ENCODE measurements at places on chromosomes 5 and 9.

GRCh38 chr5:34854459-34855174, 15.7 kb downstream of the TTC23L start:
- DNase-seq = peak; percentile 76

DNA sequence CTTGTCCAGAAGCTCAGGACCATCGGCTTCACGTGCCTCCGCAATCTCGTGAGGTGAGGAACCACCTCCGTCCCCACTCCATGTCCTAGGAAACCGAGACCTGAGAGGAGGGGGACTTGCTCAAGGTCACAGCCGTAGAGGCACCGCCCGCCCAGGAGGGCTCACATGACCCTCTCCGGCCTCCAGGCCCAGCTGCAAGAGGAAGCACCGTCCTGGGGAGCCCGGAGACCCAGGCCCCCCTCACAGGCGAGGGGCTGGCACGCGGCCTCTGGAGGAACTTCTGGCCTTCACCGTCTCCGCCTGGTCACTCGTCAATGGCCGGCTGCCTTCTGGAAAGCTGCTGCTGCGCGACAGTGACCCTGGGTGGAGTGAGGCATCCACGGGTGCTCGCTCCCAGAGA, 24.2 kb downstream of the FAM78A start:
- no peak for DNase-seq

DNA sequence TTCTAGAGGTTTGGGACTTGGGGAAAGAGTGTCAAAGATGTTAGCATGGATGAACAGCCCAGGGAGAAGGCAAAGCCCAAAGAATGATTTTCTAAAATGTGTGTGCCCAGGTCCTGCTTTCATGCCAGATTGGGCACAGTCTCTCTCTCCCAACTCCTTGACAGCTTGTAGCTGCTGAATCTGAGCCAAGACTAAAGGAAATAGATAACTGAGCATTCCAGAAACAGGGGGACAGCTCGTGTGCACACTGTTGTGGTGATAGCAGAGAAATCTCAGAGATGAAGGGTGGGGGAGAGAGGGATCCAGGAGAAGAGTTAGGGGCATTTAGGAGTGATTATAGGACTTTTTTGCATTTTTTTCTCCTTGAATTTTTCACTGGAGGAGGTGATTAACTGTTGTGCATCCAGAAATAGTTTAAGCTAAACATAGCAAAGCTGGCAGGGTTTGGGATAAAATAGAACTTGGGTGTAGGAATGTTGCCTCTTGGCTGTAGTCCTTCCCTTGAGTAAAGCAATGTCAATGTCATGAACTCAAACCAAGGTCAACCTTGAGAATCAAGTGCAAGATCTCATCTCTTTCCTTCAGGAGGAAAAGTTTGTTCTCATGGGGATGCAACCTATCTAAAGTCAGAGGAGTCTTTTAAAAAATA, 245.9 kb downstream of the SH3GL2 start:
- DNase-seq = peak; percentile 25

DNA sequence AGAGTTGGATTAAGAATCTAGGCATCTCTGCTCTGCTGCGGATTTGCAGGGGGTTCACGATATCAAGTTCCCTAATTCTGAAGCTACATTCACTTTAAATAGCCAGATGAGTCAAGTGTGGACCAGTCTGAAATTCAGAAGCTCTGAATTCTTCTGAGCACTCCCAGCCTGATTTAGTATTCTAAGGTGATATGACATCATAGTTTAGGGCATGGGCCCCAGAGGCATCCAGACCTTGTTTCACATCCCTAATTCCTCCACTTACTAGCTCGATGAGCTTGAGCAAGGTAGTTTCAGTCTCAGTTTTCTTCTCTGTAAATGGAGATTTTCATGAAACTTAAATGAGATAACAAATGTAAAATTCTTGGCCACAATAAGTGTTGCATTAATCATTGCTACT, 65.2 kb downstream of the TMEM167A start:
- no peak for DNase-seq

DNA sequence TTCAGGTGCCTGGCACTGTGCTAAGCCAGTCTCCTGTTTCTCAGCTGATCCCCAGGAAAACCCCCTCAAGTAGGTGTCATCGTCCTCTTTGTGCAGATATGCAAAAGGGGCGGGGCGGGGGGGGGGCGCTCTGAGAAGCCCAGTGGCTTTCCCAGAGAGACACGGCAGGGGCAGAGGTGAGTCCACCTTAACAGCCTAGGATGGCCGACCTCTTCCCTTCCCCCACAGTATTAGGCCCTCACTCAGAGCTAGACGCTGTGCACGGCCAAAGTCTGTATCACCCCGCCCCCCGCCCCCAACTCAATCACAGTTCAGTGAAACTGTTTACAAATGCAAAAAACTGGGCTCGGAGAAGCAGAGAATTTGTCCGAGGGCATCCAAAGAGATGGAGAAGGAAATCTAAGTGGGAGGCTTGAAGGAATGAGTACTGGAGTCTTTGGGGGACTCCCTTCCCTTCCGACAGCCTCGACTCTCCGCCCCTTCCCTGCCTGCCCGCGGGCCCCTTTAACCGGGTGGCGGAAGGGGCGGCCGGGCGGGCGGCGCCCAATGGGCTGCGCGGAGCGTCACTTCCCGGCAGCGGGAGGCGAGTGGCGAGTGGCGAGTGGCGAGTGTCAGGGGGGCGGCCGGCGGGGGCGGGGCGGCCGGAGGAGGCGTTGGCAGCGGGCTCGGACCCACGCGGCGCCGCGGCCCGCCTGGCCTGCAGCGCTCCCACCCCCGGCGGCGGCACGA, at the start of gene ERGIC1:
TSS of gene ERGIC1 (plus strand) at position 566 of the 729 bp plus-strand sequence. CDS start at position 729, 163 bp downstream.
- DNase-seq = peak; percentile 95

GRCh38 chr5:137923856-137924255, 34.6 kb downstream of the PKD2L2 start:
- peak; percentile 16 for DNase-seq

DNA sequence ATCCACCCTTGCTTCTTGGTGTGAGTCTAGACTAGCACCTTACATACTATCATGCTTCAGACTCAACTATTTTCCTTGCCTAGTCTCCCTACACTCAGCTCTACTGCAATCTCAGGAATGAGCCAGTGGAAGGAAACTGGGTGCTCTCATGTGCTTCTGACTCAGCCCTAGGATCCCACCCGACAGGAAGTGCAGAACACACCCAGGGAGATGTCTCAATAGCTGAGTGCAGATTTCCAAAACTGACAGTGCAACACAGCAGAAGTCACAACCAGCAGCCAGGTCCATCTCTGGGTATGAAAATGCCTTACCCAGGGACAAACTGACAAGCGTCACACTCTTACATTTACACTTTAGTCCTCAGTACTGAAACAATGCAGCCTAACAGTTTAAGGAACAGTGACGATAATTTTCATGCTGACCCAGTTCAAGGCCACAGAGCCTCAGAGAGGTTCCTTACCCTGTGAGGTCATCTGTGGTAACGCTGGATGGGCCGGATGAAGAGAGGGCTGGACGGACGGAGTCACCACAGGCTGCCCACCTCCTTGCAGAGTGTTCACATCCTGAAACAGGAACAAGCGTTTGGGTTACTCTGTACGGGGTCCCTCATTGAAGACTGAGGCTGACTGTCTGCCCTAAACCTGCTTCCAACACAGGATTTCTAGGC, 33.0 kb downstream of the FKBP15 start:
- DNase-seq = peak; percentile 52

GRCh38 chr5:57902095-57902494, 419.5 kb upstream of the ACTBL2 start:
- peak; percentile 27 for DNase-seq

Measured in astrocyte of the hippocampus (primary cell).